ENCODE measurements at places on chromosomes 7 and 10.

- no peak for DNase-seq
These were observed 163.4 kb upstream of the MKLN1 start for GRCh38 chr7:131164025-131164925.

DNA sequence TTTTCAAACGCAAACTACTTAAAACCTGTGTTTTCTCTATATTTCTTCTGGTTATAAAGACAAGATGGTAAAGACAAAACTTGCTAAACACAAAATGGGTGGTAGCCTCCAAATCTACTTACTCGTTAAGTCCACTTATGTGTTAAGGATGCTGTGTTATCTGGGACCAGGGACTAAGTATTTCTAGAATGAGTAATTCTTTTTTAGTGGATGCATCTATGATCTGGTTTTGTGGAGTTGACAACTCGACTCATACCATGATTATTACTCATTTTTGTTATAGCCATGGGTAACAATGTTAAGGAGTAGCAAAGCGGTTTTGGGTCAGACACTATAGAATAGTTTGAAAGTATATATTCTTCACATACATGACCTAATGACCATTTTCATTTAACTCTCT is 239.5 kb upstream of the FOXP2 start:
- DNase-seq, result no peak

- no peak for DNase-seq
These were observed 53.8 kb downstream of the HGF start for GRCh38 chr7:81715984-81716588.

- no peak for DNase-seq
These were observed 101.6 kb upstream of the PLXNA4 start for GRCh38 chr7:132677918-132678317.

GRCh38 chr7:149819961-149820340 is 18.2 kb upstream of the ZNF862 start:
- no peak for DNase-seq

GRCh38 chr10:58993480-58994221 is 182.8 kb upstream of the PHYHIPL start:
- no peak for DNase-seq

DNA sequence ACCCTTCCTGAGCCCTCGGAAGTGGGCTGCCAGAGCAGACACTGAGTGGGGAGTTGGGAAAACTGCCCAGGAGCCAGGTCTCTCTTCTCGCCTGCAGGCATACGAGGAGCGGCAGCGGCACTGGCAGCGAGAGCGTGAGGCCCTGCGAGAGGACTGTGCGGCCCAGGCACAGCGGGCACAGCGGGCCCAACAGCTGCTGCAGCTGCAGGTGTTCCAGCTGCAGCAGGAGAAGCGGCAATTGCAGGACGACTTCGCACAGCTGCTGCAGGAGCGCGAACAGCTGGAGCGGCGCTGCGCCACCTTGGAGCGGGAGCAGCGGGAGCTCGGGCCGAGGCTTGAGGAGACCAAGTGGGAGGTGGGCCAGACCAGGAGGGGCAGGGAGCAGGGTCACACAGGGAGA is 5.8 kb downstream of the LZTS2 start:
- DNase-seq, result no peak

DNA sequence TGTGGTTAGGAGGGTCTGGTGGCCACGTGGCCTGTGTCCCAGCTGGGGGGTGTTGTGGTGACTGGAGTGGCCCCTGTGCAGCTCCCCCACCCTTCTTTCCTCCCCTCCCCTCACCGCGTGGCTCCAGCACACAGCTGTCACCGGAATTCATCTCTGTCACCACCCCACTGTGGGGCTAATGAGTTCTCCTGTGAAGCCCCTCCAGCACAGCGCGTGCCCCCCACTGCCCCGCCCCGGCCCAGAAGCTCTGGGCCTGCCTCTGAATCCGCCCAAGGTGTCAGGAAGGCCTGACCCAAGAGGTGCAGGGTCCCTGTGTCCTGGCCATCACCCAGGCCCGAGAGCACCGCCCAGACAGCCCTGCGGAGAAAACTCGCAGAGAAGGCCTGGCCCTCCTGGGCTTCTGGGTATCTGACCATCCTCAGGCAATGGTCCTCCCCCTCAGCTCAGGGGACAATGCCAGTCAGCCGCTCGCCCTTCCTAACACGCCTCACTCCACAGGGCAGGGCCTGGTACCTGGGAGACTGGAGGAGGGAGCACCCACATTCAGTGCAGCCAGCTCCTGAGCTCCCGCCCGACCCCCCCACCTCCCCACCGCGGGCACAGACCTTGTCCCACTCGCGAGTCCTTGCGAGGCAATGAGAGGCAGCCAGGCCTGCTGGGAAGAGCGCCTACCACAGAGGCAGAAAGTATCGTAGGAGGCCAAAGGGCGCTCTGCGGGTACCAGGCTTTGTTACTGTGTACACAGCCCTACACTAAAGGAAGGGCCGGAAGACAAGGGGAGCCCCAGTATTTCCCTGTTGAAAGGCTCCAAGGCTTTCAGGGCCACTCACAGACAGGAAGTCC is 38.2 kb downstream of the GBX1 start:
- DNase-seq, result no peak

- no peak for DNase-seq
These were observed 15.8 kb downstream of the ZNF25 start for GRCh38 chr10:37960591-37961137.

DNA sequence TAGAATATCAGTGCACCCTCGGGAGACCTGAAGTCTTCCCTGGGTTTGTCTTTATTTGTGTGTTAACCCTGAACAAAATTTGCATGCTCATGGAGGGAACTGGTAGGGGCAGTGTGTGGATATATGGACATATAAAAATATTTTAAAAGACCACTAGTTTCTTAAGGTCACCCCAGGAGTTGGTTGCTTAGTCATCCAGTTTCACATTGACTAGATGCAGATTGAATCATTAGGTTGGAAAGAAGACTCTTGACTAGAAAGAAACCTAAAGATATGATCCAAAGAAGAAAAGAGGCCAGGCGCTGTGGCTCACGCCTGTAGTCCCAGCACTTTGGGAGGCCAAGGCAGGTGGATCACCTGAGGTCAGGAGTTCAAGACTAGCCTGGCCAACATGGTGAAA is 137.1 kb downstream of the KAT6B start:
- DNase-seq, result no peak

- no peak for DNase-seq
These were observed 8.1 kb upstream of the CDCA7L start for GRCh38 chr7:21953781-21954180.

DNA sequence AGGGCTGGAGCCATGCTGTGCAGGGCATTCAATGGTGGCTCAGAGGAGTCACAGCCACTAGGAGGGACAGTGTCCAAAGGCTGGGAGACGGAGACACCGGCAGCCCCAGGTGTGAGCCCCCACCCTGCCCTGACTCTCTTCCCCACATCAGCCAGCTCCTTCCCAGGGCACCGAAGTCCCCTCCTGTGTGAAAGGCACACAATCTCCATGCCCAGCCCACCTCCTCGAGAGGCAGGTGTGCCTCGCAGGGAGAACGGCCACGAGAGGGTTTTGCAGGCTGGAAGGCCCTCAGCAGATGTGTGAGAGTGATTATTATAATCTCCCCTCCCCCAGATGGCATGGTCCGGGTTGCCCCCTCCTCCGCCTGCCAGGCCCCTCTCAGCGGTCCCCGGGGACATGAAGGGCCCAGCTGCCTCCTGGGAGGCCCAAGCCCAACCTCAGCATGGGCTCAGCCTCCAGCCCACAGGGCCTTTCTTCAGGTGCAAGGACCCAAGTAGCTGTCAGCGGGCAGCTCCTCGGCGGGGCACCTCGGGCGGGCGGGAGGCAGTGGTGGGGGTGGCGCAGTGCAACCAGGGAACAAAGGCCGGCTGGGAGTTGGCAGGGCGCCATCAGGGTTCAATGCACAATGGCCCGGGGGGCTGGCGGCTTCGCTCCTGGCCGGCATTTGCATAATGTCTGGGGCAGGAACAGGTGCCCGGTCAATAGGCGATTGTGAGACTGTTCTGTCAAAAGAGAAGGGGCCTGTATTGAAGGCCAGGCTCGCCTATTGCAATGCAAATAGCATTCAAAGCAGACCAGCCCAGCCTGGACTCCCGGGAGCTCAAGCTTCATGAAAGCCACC is 155.3 kb upstream of the ZMIZ1 start:
- DNase-seq, result no peak

- no peak for DNase-seq
These were observed 113.8 kb upstream of the ADCY1 start for GRCh38 chr7:45460379-45460778.

- DNase-seq, result no peak
These were observed 18.8 kb downstream of the BMPR1A start for GRCh38 chr10:86775056-86775869.

DNA sequence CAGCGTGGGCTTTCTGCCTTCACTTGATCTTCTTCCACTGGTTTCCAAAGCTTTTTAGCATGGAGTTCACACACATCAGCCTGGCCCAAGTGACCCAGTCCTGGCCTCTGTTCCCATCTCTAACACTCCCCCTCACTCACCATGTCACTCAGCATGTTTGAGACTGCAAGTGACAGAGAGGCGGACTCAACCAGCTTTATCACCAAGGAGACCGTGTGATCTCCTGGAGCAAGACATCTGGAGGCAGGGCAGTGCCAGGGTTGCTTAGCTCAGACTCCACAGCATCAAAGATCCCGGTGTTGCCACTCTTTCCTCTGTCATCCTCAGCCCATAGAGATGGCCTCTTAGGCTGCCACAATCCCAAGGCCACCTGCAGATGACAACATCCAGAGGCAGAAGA is 39.4 kb downstream of the FAM241B start:
- DNase-seq, result no peak

- no peak for DNase-seq
These were observed 466.3 kb downstream of the SEMA3D start for GRCh38 chr7:84720456-84721097.

Data from stimulated activated CD4-positive, alpha-beta T cell treated with anti-CD3 and anti-CD28 coated beads, Interleukin-12 subunit alpha, Interleukin-12 subunit beta, amount 100 ng/mL, for 24 hours (primary cell).